LHCN-M2 (cell line): ENCODE measurements at places on chromosomes 6 and 20.

GRCh38 chr6:7471171-7471570, 70.3 kb upstream of the DSP start:
- DNase-seq, result no peak

DNA sequence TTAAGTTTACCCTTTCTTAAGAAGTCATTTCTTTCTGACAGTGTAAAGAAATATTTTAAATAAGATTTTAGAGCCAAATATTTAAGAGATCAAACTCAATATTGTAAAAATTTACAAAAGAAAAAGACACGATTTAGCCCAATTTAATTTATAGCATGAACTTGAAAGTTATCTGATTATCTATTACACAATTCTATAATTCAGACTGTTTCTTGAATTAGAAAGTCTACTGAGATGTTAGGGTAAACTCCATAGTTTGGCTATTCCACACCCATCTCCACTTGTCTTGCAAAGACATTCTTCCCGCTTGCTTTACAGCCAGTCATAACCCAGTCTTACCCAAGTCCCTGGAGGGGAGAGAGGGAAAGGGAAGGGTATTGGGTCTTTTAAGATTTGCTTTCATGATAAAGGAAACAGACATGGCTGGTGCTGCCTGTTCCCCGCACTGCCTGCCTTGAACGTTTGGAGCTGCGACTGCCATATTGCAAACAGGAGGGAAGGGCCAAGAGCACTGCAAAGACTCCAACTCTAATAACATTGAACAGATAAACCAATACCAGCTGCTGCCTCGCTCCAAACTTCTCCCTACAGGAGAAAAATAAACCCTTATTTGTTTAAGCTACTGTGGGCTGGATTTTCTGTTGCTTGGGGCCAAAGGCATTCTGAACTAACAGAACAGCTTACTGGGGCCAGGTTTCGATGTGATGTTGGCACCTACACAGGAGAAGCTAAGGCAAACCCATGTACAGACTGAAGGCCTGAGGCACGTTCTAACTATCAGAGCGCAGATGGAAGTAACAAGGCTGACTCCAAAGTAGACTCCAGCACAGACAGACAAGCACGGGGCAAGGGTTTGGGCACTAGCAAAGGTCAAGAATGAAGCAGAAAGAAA, 552.3 kb upstream of the JARID2 start:
- no peak for DNase-seq

GRCh38 chr6:15989397-15989796, 139.5 kb upstream of the MYLIP start:
- no peak for DNase-seq

- no peak for DNase-seq
Observed at GRCh38 chr6:128251445-128252340, 268.7 kb downstream of the PTPRK start.

DNA sequence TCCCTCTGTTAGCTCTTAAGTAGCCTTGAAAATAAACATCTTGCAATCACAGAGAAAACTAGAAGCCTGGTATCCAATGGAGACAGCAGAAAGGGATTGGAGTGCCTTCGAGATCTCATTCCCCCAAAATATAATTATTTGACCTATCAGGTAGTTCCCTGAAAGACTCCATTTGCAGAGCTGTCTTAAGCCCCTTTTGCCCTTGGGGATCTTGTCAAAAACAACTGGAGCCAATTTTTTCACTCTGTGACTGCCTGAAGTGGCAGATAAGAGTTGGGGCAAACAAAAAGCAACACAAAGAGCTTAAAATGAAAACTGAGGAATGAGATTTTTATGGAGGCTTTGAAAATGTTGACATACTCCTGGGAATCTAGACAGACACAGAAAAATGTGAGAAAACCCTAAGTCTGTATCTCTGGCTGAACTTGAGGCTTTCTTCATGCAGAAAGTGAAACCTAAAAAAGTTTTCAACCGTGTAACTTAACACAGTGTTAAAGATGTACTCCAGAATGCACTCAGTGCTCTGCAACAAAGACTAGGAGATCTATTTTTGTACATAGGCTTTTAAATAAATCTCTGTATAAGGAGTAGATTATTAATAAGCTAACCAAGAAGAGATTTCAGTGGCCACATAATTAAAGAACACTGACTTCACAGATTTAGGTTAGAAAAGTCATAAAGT, 971.1 kb upstream of the MAN1A1 start:
- DNase-seq, result no peak

DNA sequence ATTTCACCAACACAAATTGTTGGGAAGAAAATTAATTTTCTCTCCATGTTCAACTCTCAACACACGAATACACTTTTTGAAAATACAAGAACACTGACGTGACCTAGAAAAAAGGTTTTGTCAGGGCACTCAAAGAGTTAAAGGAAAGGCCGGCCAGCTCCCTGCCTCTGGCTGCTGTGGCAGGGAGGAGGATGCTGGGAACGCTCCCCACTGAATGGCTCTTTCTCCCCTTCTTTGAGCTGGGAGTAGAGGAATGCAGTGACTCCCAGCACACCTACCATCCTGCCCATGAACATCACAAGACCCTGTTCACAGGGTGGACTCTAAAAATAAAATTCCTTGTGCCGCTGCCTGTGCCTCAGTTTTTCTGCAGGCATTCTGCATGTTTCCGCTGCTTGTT, 47.0 kb downstream of the MAP3K5 start:
- no peak for DNase-seq

DNA sequence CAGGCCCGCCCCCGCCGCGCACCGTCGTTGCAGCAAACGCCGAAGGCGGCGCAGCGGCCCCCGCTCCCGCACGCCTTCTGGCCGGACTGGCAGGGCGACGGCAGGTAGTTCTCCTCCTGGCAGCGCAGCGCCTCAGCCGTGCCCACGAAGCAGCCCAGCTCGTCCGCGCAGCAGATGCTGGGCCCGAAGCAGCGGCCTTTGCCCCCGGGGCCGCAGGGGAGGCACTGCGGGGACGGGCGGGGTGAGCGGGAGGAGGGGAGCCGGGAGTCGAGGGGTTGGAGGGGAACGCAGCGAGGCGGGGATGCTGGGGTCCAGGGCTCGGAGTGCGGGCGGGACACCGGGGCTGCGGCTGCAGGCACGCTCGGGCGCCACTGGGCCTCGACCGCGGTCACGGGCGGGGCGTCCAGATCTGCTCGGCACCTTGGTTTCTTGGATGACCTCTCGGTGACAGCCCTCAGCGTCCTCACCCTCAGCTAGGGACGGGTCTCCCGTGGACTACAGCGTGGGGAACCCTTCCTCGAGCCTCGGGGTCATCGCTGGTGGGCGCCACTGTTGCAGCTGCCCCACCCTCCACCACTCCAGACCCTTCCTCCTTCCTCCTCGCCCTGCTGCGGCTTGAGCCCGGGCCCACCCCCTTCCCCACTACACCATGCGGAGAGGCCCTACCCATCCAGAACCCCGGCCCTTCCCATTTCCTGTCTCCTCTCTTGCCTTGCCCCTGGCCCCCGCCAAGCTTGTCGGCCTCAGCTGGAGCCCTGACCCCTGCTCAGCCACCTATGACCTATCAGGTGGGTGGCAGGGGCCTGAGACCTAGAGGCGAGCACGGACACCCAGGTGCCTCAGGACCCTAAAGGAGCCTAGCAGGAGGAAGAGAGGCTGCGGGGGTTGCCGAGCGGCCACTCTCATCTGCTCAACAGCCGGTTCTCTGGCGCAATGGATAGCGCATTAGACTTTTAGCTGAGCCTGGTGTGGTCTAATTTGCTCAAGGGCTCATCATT, 1.3 kb downstream of the AVP start:
- no peak for DNase-seq

- DNase-seq, result peak; percentile 60
Observed at GRCh38 chr6:21935561-21936028, 342.0 kb downstream of the SOX4 start.

- no peak for DNase-seq
Observed at GRCh38 chr20:21234806-21235483, 68.2 kb upstream of the XRN2 start.

GRCh38 chr20:45780159-45780558, 11.5 kb downstream of the WFDC3 start:
- peak; percentile 20 for DNase-seq

DNA sequence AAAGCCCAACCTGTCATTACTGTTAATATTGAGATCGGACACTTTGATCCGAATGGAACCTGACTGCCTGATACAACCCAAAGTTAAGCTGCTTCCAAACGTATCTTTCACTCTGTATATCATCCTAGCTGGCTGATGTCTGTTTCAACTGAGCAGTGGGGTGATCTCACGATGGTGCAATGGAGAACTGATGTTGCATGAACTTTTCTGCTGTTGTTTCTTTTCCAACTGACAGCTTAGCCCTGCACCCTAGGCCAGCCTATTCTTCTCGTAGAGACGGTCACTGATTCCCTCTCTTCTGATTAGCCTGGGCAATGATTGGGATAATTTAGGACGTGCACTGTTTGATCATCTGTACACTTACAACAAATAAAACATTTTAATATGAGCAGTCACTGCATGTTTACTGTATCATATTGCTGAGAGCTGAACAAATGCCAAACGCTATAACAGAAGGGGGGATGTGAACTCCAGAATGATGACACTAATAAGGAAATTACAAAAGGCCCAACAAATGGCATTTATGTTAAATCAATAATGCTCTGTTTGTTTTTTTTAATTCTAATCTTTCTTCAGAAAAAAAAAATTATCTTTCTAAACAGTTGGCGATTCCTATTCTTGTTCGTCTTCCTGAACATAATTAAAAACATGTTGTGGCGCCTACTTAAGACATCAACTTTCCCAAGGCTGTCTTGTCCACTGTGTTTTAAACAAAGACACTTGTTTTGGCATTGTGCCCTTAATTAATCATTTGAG, 184.8 kb downstream of the ZNF217 start:
- DNase-seq, result no peak

- DNase-seq, result no peak
Observed at GRCh38 chr20:58634521-58635278, 16.4 kb upstream of the STX16 start.

DNA sequence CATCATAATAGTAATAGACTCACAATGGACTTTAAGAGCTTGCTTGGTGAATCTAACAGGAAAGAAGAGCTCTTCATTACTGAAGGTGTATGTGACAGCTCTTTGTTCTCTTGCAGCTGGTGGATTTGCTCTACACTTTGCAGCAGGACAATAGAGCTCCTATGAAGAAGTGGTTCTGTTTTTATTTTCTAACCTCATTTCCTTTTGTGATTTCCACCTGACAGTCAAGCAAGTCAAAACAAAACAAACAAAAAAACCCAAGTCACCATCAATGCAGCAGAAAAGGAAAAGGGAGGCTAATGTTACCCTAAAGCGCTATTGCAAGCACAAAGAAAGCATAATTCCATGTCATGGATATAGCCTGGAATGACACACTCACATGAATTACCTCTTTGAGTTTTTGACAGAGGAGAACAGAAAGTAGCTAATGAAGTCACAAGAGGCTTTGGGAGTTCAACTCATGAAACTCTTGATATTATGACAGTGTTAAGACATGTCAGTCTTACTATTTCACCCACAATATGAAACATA, 1188.1 kb downstream of the EPHA7 start:
- no peak for DNase-seq

DNA sequence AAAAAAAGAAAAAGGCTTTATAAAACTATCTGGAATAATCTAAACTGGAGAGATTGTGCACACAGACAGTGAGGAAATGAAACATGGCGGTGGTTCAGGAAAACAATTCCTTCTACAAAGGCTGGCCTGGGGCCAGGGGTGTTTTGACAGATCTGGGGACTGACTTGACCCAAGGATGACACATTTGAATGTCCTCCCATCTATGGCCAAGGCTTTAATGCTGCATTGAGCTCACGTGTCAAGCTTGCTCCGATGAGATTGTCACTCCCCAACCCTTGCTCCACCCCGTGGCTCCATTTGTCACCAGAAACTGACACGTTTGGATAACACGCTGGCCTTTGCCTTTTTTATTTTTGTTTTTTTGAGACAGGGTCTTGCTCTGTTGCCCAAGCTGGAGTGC, 156.1 kb downstream of the ZFP64 start:
- DNase-seq, result no peak

- DNase-seq, result no peak
Observed at GRCh38 chr20:56778765-56779195, 149.7 kb downstream of the TFAP2C start.

- DNase-seq, result no peak
Observed at GRCh38 chr6:71157345-71157744, 131.3 kb upstream of the OGFRL1 start.

- peak; percentile 43 for DNase-seq
Observed at GRCh38 chr6:36542041-36542440, 5.2 kb downstream of the STK38 start.

- DNase-seq, result no peak
Observed at GRCh38 chr20:50708845-50709635, 17.7 kb upstream of the RIPOR3 start.

- DNase-seq, result no peak
Observed at GRCh38 chr6:69280858-69281257, 516.0 kb downstream of the LMBRD1 start.

DNA sequence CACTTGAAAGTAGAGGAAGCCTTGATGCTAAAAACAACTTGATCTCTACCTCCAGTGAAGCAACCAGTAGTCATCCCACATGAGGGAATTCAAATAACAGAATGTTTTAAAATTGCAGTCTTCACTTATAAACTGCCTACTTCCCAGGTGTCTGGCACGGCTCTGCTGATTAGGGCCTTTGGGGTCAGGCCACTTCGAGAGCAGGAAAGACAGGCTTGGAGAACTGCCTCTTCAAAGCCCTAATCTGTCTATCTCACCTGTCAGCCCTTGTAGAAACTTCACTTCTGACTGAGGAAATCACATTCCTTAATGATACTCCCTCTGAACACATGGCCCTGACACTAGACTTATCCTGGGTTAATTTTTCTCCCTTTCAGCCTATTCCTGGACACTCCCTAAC, 458.6 kb downstream of the TENT5A start:
- no peak for DNase-seq

GRCh38 chr6:69735027-69735426, 61.8 kb downstream of the LMBRD1 start:
- DNase-seq, result no peak

DNA sequence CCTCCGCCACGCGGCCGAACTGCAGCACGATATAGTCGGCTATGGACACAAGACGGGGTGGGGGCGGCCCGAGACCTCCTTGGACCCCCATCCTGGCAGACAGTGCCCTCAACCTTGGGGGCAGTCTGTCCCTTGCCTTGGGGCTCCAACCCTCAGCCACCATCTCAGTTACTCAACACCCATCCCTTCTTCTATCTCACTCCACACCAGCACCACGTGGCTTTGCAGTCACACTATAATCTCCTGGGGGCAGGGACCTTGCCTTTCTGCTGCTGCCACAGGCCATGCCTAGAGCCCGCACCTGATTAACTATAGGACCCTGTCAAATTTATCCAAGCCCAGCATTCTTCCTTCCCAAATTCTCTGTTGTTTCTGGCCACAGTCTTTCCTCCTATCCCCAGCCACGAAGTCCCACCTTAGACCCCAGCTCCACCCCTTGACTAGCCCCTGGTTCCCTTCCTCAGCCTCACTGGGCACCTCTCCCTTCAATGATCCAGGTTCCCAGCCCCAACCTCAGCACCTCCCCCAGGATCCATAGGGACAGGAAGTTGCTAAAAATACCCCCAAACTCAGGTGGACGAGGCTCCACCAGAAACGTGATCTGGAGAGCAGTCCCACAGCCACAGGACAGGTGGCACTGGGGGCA, 1.7 kb upstream of the TEAD3 start:
- DNase-seq, result no peak

GRCh38 chr6:143958839-143959399, 49.1 kb downstream of the PLAGL1 start:
- DNase-seq, result no peak

GRCh38 chr6:156123731-156124130, 653.4 kb upstream of the ARID1B start:
- DNase-seq, result no peak
